ENCODE measurements at places on chromosomes 7 and 10. TPM values are rescaled to one million over a fixed set of nuclear protein-coding genes. Genes with fewer than 3 reads are reported as not detected.

Gene FKBP6
- total RNA-seq: not detected

Gene FXYD4
- 0.50 TPM for total RNA-seq

Gene SUN3
- total RNA-seq: not detected

Gene GIMAP1
- total RNA-seq: not detected

Gene ANKRD61
- total RNA-seq: 0.72 TPM

Gene HOXA4
- 0.57 TPM for total RNA-seq

Gene ALOX5
- total RNA-seq: not detected

Gene C10orf95
- 0.37 TPM for total RNA-seq

Gene SFRP4
- total RNA-seq: 0.09 TPM

Gene CADPS2
- total RNA-seq: 17.2 TPM

Gene ERCC6
- total RNA-seq: 7.9 TPM

Gene C10orf53
- total RNA-seq: not detected

Gene GPC2
- 2.9 TPM for total RNA-seq

Gene BAMBI
- 4.0 TPM for total RNA-seq

Gene BMPER
- total RNA-seq: 3.0 TPM

Gene SPDYE6
- not detected for total RNA-seq

All from NCI-H460 (cell line).